Progenitor cell of endocrine pancreas (in vitro differentiated cells): ENCODE measurements at places on chromosomes 1 and 21.

GRCh38 chr1:97379387-97380075 is 541.3 kb downstream of the DPYD start:
- no peak for DNase-seq

GRCh38 chr1:29460694-29461093 is 224.4 kb downstream of the PTPRU start:
- no peak for DNase-seq

DNA sequence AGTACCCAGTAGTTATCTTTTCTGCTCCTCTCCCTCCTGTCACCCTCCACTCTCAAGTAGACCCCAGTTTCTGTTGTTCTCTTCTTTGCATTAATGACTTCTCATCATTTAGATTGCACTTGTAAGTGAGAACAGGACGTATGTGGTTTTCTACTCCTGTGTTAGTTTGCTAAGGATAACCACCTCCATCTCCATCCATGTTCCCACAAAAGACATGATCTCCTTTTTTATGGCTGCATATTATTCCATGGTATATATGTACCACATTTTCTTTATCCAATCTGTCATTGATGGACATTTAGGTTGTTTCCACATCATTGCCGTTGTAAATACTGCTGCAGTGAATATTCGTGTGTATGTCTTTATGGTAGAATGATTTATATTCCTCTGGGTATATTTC is 1346.5 kb downstream of the MRPL39 start:
- DNase-seq, result no peak

- no peak for DNase-seq
Observed at GRCh38 chr1:208219659-208220282, 24.4 kb downstream of the PLXNA2 start.

- DNase-seq, result no peak
Observed at GRCh38 chr1:6471970-6472368, 6.0 kb upstream of the TNFRSF25 start.

- DNase-seq, result no peak
Observed at GRCh38 chr1:59113876-59114457, 182.9 kb upstream of the FGGY start.

DNA sequence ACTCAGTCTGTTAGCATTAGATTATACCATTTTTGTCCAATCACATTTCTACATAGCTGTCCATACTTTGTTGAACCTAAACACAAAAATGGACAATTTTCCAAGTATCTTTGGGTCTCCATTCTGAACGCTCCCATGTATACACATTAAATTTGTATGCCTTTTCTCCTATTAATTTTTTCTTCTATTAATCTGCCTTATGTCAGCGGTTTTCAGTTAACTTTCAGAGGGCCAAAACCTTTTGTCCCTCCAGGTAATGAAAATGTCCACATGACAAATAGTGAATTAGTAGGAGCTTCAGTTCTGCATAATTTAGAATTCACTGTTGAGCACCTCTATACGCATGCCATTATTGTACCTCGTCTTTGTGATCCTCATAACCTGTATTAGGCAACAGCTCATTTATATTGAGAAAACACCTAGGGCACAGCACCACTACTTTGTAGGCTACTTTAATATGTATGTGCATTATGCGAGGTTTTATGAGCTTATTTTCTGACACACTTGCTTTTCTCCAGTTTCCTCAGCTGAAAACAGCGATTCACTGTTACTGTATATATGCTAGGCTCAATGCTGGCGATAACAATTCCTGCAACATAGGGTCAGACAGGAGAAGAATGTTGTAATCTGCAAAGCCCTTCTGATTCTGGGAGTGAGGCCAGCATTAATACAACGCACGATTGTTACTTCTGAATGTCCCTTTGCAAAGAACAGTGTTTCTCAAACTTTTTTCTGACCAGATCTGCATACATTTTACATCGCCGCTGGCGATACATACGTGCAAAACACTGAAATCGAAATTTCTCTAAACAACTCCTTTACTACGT is 1.1 kb upstream of the ABCD3 start:
- no peak for DNase-seq

DNA sequence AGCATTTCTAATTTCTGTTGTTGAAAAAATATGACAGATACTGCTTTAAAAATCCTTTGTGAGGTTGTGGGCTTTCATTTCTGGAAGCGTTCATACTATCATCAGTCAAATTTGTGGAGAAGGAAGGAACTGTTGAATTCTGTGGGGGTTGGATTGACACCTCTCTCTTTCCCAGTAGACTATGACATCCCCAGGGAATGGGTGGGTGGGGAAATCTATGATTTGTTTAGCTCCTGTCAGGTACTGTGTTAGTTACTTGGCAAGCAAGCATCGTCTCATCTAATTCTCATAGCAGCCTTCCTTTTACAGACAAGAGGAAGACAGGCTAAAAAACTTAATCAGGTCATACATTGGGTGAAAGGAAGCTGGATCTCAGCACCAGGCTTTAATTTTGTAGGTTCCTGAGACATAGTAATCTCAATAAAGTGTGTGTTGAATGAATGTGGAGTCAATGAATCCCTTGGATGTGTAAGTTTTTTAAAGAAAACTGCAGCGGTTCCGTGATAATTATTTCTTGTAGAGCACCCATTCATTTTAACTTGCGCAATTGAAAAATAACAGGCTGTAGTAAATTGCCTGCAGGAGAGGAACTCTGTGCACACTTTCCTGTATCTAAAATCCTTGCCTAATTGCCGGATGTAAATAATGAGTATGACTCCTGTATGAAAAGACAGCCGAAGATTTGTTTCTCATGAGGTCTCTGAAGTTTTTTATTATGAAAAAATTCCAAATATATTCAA is 60.6 kb downstream of the MYOM3 start:
- DNase-seq, result no peak

DNA sequence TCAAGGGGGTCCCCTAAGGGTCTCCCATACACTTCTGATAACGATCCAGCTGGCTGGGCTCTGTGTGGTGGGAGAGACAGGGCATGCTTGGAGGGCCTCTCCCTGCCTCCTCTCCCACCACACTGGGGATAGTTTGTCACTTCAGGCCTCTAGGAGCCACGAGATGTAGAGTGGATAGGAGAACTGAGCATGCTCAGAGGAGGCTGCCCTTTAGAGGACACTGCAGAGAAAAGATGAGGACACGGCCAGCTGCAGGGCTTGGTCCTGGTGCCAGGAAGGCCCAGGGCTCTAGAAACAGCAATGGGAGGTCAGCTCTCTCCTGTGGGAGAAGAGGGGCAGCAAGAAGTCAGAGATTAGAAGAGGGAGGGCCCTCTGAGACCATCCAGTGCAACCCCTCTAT is 25.7 kb downstream of the SLC9A1 start:
- no peak for DNase-seq

DNA sequence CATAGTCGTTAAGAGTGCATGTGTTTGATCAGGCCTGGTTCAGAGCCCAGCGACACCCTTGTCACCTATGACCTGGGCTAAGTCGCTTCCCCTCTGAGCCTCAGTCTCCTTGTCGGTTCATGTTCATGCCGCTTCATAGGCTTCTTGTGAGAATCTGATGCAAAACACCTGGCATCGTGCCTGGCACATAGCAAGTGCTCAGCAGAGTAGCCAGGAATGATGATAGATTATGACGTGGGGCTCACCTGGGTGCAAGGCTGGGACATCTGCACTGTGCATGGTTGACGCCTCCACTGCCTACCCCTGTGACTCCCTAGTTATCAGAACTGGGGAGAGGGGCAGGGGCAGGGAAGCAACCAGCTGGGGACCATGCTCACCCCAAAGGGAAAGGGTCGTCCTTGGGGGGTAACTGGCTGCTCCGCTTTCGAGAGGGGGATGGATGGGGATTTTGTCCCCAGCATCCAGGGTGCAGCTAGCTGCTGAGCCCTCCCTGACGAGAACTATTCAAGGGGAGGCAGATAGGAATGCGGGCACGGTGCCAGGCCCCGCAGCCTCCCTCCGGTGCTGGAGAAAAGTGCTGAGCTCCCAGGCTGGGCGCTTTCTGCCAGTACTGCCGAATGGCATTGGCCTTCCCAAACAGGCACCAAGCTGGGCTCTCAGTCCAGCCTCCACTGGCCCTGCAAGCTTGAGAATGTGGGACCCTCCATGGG is 9.3 kb downstream of the EFHD2 start:
- no peak for DNase-seq

DNA sequence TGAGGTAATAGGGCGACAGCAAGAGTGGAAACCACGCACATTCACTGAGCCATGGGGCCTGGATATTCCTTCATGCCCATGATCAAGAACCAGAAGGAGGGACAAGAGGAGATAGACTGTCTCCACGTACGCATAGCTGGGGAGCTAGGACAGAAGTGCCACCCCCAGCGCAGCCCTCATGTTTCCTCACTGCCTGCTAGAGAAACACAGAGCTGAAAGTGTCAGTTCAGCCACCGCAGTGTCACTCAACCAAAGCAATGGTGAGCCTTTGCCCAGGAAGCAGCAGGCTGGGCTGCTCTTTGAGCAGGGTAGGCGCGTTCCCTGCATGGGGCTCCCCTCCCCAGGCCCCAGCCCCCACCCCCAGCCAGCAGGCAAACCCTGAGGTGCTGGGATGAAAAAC is 68.5 kb downstream of the STUM start:
- DNase-seq, result no peak

DNA sequence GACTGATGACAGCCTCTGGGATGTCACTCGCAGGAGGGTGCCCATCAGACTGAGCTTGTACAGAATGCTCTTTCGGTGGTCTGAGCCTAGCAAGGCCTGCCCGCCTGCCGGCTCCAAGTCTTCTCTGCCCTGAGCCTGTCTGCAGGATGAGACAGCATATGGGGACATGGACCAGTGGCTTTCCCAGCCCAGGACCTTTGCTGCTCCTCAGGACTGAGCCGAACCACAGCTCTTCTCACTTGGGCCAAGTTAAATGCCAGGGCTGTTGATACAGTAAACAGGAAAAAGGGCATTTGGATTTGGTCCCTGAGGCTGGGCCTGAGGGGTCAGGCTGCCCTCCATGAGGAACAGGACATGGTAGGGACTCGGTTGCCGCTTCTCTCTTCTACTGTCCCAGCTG is 64.3 kb upstream of the EPS8L3 start:
- no peak for DNase-seq

DNA sequence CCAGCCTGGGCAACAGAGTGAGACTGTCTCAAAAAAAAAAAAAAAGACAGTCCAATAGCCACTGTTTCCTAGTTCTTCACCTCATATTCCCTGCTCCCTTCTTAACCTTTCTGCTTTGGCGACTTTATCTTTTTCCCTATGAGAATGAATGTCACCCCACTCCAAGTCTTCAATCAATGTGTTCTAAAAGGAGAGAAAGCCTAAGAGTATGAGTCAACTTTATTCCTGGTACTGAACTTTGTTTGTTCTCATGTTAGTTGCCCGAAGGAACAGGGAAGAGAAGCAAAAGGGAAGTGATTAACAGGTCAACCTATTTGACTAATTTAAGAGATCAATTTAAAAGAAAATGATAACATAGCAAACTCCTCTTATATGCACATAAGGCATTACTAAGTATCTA is 39.9 kb upstream of the SLC16A1 start:
- DNase-seq, result no peak

GRCh38 chr1:26861286-26861701 is 1.7 kb upstream of the SFN start:
- DNase-seq, result no peak

DNA sequence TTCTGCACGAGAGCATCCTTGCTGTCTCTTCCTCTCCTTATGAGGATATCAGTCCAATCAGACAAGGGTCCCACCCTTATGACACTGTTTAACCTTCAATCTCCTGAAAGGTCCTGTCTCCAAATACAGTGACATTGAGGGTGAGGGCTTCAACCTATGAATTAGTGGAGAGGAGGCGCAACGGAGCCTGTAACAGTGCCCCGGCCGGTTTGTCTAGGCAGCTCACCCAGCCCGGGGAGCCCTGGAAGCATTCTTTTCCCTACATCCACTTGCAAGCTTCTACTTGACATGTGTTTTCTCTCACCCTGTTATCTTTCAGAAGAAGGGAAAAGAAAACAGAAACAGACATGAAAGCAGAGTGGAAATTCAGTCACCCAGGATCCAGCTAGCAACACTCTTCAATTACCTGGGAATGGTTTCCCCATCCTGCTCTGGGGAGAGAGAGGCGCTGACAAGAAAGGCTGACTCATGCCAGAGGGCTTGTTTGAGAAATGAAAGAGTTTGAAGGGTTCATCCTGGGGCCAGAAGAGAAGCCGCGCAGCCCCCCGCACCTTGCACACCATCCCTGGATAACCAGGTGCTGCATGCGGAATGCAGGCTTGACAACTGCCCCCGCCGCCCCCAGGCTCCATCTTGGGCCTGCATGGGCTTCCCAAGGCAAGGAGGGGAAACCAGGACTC is 394.9 kb downstream of the NPHP4 start:
- DNase-seq, result no peak

GRCh38 chr1:177137814-177138213 is 26.7 kb downstream of the ASTN1 start:
- no peak for DNase-seq

DNA sequence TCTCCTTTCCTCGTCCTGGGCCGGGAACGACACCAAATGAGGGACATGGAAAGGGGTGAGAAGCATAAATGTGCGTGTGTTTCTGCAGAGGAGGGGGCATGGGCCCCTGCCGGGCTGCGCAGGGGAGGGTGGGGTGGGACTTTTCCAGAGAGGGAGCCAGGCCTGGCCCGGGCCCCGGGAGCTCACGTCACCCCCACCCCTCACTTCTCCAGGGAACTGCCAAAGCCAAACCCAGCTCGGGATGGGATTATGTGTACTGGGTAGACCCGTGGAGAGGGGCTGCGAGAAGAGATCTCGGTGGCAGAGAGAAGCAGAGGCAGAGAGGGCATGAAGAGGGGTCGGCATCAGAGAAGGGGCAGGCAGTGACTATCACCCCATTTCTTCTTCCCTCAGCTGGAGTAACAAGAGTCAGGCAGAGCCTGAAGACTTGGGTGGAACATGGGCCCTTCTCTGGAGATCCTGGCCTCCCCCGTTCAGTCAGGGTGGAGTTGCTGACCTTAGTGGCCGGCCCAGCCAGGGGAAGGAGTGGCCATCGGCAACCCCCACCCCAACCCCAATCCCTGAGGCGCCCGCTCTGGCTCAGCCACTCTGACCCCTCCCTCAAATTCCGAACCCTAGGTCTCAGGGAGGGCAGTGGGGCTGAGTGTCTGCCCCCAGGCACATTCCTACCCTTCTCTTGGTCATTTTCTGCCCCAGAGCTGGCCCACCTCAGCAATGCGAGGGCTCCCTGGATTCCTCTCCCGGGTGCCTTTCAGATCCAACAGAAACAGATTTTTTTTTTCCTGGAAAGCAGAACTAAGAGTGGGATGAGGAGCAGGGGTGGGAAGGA is 1.2 kb downstream of the ADAMTSL4 start:
- no peak for DNase-seq

GRCh38 chr21:38486706-38487105 is 11.6 kb downstream of the ERG start:
- no peak for DNase-seq
